ENCODE measurements at places on chromosomes 7 and 10. TPM values are rescaled to one million over a fixed set of nuclear protein-coding genes. Genes with fewer than 3 reads are reported as not detected.
A peak's percentile ranks its signal among the peaks of the same experiment; 100 is the strongest.

DNA sequence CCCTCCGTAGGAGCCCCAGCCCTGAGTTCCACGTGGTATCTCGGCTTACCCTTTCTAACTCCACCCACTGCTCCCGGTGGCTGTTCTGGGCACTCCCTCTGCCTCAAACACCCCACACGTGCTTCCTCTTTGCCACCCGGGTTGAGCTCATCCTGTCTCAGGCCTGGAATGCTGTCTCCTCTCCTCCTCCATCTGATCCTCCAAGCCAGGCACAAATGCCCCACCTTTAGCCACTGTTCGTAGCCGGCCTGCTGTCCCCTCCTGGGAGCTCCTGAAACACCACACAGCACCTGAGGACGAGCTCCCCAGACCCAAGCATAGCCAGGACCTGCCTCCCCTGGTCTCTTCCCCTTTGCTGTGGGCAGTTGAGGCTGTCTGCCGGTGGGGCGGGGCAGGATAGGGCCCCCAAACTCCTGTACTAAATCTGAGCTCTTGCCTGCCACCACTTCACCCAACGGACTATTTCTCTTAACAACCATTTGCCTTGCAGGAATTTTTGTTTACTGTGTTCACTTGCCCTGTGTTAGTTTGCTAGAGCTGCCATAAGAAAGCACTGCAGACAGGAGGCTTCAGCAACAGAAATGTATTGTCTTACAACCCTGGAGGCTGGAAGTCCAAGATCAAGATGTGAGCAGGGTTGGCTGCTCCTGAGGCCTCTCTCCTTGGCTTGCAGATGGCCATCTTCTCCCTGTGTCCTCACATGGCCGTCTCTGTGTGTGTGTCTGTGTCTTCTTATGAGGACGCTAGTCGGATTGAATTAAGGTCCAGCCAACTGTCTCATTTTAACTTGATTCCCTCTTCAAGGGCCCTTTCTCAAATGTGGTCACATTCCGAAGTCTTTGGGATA, 58.3 kb upstream of the SHH start:
- no peak for DNase-seq

The RADIL gene
- total RNA-seq: 25.3 TPM

DNA sequence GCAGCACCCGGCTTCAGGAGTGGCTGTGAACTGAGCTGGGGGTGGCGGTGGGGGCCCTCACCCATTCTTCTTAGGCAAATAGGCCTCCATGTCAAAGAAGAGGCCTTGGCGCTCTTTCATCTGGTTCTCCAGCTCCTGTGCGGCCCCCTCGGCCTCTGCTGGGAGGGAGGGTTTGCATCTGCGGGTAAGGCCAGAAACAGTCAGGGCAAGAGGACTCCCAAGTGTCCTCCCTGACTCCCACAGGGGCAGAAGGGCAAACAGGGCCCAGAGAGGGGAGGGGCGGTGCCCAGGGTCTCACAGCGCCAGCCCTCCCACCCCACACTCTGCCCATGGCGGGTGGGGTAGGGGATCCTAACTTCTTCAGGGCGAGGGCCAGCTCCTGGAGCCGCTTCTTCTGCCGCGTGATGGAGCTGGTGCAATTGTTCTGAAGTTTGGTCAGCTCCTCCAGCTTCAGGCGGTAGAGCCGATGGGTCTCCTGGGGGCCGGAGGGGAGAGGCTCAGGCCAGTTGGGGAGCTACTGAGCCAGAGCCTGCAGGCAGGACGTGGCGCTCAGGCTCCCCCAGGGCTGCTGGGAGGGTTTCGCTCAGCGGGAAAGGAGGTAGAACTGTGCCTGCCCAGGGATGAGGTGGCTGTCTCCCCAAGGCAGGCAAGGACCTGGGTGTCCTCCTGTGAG, 2.2 kb downstream of the TMEM120A start:
- no peak for DNase-seq

DNA sequence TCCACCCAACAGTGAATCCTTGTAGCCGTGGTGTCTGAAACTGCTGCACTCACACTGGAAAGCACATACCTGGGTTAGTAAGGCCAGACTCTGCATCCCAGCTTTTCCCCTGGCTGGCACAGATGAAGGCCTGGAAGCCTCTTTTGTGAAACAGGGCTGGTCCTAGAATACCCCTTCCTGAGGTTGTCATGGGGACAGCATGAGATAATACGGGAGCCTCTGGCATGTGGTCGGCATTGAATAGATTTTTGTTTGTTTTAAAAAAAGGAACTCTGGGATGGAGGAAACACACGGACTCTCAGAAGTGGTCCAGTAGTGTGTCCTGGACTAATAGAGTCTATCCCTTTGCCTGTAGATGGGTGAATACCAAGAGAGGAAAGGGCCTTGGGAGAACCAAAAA, 129.7 kb downstream of the TMEM178B start:
- DNase-seq: no peak

DNA sequence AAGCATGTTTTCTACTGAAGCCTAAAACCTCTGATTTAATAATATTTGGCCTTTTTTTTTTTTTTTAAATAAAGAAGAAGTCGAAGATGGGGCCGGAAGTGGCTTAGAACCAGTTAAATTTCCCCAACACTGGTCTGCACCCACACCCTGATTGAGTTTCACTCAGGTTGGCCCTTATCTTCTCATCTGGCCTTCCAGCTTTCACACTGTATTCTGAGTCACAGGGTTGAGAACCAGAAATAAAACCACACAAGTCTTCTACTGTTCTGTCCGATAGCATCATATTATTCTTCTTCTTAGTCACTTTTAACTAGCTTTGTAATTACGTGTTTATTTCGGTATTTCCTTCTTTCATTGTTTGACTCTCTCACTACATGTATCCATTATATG, 9.9 kb downstream of the ZNF365 start:
- peak; percentile 72 for DNase-seq

Data from SK-MEL-5 (cell line).